ENCODE measurements at places on chromosomes 1 and 21.

GRCh38 chr1:182681568-182681912, 2.8 kb downstream of the RGS8 start:
- no peak for DNase-seq

GRCh38 chr1:44031252-44032169, at the start of gene SLC6A9:
SLC6A9 (minus strand) TSS chr1:44031462; CDS start chr1:44024277, 7,185 bp downstream.
- peak; percentile 83 for DNase-seq

DNA sequence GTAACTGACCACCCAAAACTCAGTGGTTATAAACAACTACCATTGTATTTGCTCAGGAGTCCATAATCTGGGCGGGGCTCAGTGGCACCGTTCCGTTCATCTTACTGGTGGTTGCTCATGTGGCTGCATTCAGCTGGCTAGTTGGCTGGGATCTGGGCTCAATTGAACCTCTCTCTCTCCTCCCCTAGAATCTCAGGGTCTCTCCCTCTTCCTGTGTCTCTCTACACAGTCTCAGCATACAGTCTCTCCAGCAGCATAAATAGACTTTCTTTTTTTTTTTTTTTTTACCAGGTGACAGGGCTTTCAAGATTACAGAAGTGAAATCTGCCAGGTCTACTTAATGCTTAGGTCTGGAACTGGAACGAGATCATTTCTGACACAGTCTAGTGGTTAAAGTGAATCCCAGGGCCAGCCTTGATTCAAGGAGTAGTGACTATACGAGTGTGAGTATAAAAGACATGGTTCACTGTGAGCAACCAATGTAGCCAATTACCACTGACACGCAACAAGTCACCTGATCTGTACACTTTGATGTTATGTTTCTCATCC, 193.7 kb upstream of the ESRRG start:
- no peak for DNase-seq

- DNase-seq = no peak
Observed at GRCh38 chr1:109104364-109105151, 9.4 kb upstream of the ELAPOR1 start.

DNA sequence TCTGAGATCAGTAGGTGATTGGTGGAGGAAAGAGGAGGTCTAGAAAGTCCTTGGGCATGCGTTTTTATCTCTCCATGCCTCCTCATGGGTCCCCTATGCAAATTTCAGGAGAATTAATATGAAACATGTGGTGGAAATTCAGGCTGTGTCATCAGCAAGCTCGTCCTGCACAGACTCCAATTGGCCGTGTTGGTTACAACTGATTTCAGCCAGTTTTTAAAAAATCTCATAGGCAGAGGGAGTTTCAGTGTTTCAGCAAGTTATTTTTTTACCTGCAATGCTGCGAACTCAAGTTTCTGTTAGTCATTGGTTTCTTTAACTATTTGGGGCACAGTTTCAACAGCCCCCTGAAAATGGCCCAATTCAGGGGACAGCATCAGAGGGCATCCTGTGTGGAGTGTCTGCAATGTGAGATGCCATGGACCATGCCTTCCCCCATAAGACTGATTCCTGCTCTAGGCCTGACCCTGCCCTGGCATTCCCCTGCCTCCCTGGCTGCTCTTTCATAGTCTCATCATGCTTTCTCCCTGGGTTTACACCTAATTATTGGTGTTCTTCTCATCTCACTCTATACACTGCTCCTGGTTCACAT, 59.9 kb downstream of the C1orf198 start:
- no peak for DNase-seq

GRCh38 chr1:9196129-9197040, 38.2 kb upstream of the H6PD start:
- peak; percentile 59 for DNase-seq

GRCh38 chr1:155207806-155208540, at the start of gene THBS3:
THBS3 (minus strand) TSS chr1:155207897; CDS start chr1:155207876, 21 bp downstream.
- DNase-seq = peak; percentile 72

- no peak for DNase-seq
Observed at GRCh38 chr1:164272156-164272555, 286.8 kb upstream of the PBX1 start.

All from brain (organoid and tissue), 16 donors.